Renal cortical epithelial cell (primary cell): ENCODE measurements at places on chromosomes 3 and 15. TPM values are rescaled to one million over a fixed set of nuclear protein-coding genes. Genes with fewer than 3 reads are reported as not detected.

Gene FBXW12
- total RNA-seq = not detected in 2 replicates

Gene GASK1A
- 0.25 and 0.87 TPM in 2 replicates for total RNA-seq

- no peak for DNase-seq
These were observed 66.7 kb downstream of the BOC start for GRCh38 chr3:113277941-113278598.

DNA sequence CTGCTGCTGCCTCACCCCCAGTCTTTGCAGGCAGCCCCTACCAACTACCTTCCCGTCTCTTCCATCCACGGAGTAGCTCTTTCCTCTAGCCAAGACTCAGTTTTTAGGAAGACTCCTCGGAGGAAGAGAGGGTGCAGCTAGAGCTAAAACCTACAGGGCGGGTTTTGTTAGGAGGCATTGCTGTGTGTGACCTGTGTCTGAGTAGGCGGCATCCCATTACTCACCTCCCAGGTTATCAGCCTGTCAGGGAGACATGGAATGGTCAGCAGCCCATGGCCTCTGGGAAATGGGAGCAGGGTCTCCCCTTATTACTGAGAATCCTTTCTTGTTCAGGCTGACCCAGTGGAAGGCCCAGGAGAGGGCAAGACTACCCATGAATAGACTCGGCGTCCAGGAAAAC lies 43.8 kb upstream of the FGD5 start:
- no peak for DNase-seq

GRCh38 chr15:82305621-82306048 lies 43.0 kb downstream of the SAXO2 start:
- no peak for DNase-seq

Gene PTPN23
- total RNA-seq = 10.6 and 50.3 TPM in 2 replicates

- peak; percentile 38 for DNase-seq
These were observed 335.6 kb downstream of the TUSC7 start for GRCh38 chr3:117045143-117045542.

- no peak for DNase-seq
These were observed 25.7 kb downstream of the CEP152 start for GRCh38 chr15:48785195-48785594.

Gene FBXO40
- total RNA-seq = not detected in 2 replicates

GRCh38 chr3:39250116-39250747 lies 29.6 kb downstream of the CX3CR1 start:
- no peak for DNase-seq

GRCh38 chr3:183381179-183381578 lies 47.2 kb downstream of the MCF2L2 start:
- no peak for DNase-seq

- DNase-seq = no peak
These were observed 23.0 kb upstream of the ANP32A start for GRCh38 chr15:68843425-68844311.

- no peak for DNase-seq
These were observed 325.1 kb upstream of the CBLB start for GRCh38 chr3:106193876-106194275.

Gene SLC22A14
- 0.45 TPM in 1 of 2 replicates, not detected in the other for total RNA-seq

Gene MCF2L2
- 0.25 and 2.1 TPM in 2 replicates for total RNA-seq

- no peak for DNase-seq
These were observed 21.8 kb downstream of the MAP2K5 start for GRCh38 chr15:67564021-67564967.

- DNase-seq = no peak
These were observed 15.1 kb downstream of the SLC6A20 start for GRCh38 chr3:45781271-45781670.

- DNase-seq = peak; percentile 73
These were observed 13.2 kb upstream of the NMB start for GRCh38 chr15:84671211-84671610.

DNA sequence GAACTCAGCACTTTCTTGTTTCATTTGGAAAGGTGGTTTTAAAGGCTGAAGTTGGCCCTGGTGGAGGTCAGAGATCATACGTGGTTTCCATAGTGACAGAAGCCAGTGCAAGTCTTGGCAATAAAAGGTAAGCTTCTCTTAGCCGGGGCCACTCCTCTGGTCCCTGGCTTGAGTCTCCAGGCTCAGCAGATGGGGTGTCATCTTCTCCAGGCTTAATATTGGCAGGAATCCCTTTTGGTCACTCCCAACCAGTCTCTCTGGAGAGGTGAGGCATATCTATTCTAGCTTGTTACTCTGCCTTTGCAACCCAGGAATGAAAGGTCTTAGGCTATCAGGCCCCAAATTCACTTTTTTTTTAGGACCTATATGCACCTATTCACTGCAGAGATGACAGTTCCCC lies 4.8 kb downstream of the CYP19A1 start:
- DNase-seq = no peak

Gene TNFSF10
- 398 and 575 TPM in 2 replicates for total RNA-seq

- DNase-seq = no peak
These were observed 40.1 kb downstream of the REC114 start for GRCh38 chr15:73483053-73483452.

Gene RNF168
- total RNA-seq = 11.3 and 14.1 TPM in 2 replicates

GRCh38 chr3:175977968-175978752 lies 1119.0 kb downstream of the NAALADL2 start:
- DNase-seq = no peak

Gene KNG1
- 0.99 TPM in 1 of 2 replicates, not detected in the other for total RNA-seq

DNA sequence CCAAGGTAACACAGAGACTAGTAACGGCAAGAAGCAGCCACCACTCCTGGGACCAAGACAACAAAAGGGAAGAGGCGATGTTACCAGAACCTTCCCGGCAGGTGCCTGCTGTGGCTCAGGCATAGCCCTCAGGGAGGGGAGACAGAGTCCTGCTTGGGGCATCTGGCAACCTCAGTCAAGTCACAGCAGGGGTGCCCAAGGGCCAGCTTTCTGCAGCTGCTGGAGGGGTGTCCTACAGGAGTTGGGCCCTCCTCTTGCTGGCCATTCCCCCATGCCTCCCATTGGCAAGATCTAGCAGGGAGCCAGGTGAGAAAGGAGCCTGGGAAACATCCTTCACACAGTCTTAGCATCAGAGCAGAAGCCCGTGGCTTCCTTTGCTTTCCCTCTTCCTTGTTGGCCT lies 197.3 kb upstream of the IL12A start:
- DNase-seq = no peak

Gene C2CD4A
- total RNA-seq = under 0.01 and 11.7 TPM in 2 replicates

GRCh38 chr15:35117543-35118265 lies 32.6 kb upstream of the NANOGP8 start:
- DNase-seq = no peak

Gene MED12L
- under 0.01 and 0.30 TPM in 2 replicates for total RNA-seq

GRCh38 chr3:28124882-28125281 lies 116.5 kb upstream of the CMC1 start:
- no peak for DNase-seq

- DNase-seq = no peak
These were observed 45.7 kb downstream of the EXOG start for GRCh38 chr3:38541806-38542205.

Gene RASSF1
- total RNA-seq = 14.4 and 17.8 TPM in 2 replicates

GRCh38 chr15:39363761-39364586 lies 216.9 kb upstream of the THBS1 start:
- DNase-seq = peak; percentile 6

DNA sequence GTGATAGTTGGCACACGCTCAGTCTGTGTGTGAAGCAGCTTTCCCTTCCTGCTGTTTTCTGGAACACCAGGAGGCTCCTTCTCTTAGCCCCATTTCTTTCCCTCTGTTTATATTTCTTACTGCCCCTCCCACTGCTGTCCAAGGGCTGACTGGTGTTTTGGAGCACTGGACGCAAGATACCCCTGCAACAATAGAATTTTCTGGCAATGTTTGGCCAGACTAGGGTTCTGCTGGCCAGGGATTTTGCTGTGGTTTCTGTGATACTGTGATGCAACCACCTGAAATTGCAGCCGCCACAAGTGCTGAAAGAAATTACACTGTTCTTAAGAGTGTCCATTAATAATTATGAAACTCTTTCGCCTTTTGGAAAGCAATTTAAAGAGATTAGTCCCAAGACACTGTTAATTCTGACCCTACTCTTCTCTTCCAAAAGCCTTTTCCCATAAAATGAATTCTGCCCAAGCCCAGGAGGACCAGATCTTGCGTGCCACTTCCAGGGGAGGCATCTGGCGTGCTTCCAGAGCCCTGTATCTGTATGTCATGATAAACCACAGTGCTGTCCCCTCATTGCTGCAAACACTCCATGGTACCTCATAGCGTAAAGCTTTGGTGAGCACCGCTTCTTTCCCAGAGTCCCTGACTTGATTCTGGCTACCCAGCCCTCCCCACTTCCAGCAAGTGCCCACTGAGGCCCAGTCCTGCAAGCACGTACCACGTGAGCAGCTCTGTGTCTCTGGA lies 159.4 kb upstream of the CHRM5 start:
- no peak for DNase-seq

DNA sequence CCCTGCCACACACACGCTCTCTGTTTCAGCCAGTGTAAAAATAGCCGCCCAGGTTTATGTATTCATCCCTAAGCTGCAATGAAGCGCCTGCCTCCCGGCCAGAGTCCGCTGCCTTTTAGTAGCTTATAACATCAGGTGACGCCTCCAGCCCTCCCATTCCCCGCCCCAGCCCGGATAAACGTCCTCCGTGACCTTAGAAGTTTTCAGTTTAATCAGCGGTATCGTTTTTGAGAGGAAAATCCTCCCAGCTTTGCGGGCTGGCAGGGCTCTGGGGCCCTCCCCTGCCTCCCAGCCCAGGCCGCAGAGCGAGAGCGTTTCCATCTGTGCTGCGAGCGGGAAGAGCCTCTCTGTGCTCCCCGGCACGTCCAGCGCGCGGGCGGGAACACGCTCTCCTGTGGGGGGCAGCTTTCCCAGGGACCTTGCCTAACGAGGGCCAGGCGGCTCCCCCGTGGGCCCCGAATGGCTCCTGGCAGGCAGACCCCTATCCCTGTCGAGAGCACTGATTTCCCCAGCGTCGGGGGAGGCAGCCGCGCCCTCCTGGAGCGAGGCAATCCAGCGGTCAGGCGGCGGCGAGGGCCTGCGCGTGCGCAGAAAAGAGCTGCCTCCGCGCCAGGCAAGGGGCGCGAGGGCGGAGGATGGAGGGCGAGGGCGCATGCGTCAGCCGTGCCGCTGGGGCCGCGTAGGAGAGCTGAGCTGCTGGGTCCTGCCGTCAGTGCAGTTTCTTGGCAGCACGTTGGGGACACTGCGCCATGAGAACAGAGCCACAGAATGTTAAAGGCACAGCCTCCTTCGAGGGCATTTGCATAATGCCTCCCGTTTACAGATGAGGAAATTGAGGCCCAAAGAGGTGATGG lies 71.1 kb downstream of the CCNL1 start:
- DNase-seq = peak; percentile 85

DNA sequence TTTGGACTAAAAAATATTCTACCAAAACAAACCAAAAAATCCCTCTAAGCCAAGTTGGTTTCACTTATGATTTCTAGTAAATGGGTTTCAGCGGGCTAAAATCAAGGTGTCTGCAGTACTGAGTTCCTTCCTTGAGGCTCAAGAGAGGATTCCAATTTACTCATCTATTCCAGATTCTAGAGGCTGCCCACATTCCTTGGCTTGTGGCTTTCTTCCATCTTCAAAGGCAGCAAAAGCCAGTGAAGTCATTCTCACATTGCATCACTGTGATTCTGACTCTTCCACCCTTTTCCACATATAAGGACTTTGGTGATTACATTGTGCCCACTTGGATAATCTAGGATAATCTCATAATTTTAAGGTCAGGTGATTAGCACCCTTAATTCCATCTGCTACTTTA lies 48.1 kb downstream of the DPPA2 start:
- peak; percentile 11 for DNase-seq

GRCh38 chr15:35657679-35658311 lies 111.8 kb upstream of the DPH6 start:
- peak; percentile 66 for DNase-seq

Gene RHOV
- total RNA-seq = 0.45 and 1.6 TPM in 2 replicates

Gene MESP2
- not detected in 2 replicates for total RNA-seq

Gene PDCD10
- 133 and 153 TPM in 2 replicates for total RNA-seq

GRCh38 chr3:30503446-30503845 lies 103.0 kb upstream of the TGFBR2 start:
- DNase-seq = no peak

GRCh38 chr3:135083756-135084155 lies 288.7 kb downstream of the EPHB1 start:
- DNase-seq = no peak

DNA sequence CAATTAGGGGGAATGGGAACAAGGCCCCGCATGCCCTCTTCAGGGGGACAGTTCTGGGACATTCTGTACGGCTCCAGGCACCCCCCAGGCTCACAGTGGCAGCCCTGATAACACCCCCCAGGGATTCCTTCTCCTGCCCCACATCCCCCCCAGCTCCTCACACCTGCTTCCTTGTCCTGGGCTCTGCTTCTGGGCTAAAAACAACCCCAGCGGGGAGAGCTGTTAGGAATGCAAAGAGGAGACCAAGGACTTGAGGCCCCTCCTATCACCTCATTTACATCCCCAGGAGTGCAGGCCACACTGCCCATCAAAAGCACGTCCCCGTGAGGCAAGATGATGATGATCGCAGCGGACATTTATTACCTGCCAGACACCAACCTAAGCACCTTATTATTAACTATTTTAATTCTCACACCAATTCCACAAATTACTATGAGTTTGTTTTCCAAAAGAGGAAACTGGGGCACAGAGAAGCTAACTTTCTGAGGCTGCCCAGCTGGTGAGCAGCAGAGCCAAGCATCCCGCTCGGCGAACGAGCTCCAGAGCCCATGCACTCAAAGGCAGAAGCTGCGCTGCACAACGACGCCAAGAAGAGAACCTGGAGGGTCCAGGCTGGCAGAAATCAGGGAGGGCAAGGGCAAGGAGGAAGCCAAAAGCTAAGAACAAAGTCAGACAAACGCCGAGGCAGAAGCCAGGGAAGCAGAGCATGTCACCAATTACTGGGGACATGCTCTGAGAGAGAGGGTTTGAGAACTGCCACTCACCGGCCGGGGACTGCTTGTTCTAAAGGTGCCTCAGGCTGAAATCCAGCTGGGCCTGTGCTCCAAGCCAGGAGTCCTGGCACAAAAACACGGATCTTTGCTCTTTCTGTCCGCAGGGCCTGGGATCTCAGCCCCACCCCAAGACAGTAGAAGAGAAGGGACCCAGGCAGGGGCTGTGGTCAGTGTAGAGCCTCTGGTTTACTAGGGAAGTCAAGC lies 76.2 kb upstream of the NSMCE3 start:
- DNase-seq = no peak

Gene ADCY5
- 0.52 and 0.99 TPM in 2 replicates for total RNA-seq

- no peak for DNase-seq
These were observed 553.7 kb downstream of the TUSC7 start for GRCh38 chr3:117263270-117263669.

Gene IMP3
- total RNA-seq = 88.0 and 103 TPM in 2 replicates

- DNase-seq = no peak
These were observed 4.9 kb upstream of the CHRNA3 start for GRCh38 chr15:78625606-78626280.
